ENCODE measurements at places on chromosomes 6 and 20.

DNA sequence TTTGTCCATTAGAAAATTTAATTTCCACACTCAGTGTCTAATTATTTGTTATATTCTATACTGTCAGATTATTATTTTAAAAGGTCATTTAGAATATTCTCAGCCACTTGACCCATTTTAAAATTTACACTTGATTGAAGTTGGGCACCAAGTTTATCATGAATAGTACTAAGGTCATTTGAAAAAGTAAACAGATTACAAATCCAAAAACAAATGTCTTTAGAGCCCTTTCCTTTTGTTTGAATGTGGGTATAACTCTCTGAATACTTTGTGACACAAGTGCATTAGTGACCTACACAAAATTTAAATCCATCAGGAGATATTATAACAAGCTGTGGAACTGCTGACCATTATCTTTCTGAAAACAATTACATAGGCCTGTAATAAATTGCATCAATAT lies 11.3 kb downstream of the HIVEP2 start:
- no peak for DNase-seq

GRCh38 chr6:33428224-33428965 lies 8.5 kb downstream of the SYNGAP1 start:
- DNase-seq = peak; percentile 35

GRCh38 chr6:53938810-53939209 lies 144.0 kb downstream of the LRRC1 start:
- peak; percentile 47 for DNase-seq

GRCh38 chr6:77487808-77488425 lies 24.6 kb upstream of the HTR1B start:
- DNase-seq = no peak

GRCh38 chr20:25273046-25273445 lies 25.2 kb downstream of the PYGB start:
- no peak for DNase-seq

GRCh38 chr20:59074456-59074855 lies 31.9 kb upstream of the PRELID3B start:
- DNase-seq = peak; percentile 40

- DNase-seq = no peak
Measured at GRCh38 chr20:58549231-58550209, 34.3 kb upstream of the APCDD1L start.

DNA sequence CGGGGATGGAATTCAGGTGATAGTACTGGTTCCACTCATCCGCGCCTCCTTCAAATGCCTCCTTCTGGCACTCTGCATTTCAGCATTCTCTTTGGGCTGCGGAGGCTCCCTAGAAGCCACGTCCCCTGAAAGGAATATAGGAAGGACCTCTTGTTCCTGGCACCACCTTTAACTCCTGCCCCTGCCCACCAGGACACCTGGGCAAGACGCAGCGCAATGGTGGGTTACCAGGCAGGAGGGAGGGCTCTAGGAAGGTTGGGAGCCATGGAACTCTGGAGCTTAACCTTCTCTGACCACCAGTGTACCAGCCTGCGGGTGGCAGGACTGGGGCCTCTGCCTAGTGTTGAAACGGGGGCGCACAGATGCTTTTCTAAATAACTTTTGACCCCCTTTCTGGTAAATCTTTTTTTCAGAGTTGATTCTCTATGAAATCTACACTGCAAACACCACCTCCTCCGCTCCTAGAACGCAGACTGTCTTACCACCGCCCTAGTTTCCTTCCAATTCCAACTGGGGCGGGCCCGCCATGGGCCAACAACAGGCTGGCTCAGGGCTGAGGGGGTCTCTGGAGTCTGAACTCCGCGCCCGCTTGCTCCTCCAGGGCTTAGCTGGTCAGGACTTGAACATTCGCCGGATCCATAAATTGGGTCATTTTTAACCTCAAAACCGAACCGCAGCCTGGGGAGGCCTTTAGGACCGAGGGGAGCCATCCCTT lies 871 bp upstream of the SYNDIG1 start:
- DNase-seq = no peak

DNA sequence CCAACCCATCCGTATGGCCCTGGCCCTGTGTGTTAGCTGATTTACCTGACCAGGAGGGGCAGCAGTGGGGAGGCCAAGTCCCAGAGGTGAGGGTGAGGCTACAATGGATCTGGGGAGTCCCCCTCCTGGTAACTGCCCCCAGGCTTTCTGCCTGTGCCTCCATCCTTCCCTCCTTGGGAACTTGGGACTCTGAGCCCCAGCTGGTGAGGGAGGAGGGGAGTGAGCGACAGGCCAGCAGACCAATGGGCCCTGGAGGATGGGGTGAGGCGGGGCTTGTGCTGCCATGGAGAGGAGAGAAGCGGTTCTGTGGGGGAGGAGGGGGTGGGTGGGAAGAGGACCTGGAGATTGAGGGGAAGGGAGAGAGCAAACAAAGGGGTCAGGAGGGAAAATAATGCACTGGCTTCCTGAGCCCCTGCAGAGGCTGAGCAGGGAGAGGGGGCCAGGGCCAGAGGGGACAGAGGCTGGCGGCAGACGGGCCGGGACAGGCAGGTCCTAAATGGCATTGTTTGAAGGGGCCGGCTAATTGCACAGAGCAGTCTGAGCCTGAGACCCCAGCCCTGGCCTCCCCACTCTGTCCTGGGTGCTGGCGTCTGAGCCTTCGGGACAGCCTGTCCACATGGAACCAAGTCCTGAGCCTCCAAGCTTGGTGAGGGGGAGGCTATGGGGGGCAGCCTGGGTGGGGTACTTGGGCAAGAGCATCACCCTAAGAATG lies 17.5 kb downstream of the DNMT3B start:
- no peak for DNase-seq

GRCh38 chr6:142856624-142857232 lies 88.2 kb downstream of the HIVEP2 start:
- no peak for DNase-seq

GRCh38 chr6:22320750-22321149 lies 23.9 kb upstream of the PRL start:
- peak; percentile 89 for DNase-seq

- DNase-seq = no peak
Measured at GRCh38 chr6:628766-629165, 28.1 kb downstream of the HUS1B start.

DNA sequence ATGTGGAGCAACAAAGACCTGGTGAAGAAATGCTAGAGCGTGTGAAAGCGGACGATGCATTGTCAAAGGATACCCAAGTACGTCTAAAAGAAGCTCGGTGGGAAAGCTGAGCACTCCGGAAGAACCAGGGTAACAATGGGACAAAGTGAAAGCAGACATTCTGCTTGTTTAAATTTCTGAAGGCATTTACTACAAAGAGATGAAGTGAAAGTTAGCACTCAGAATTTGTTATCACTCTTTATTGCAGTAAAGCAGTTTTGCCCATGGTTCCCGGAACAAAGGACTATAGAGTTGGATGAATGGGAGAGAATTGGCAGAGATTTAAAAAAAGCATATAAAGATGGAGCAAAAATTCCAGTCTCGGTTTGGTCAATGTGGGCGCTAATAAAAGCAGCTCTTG lies 12.8 kb upstream of the IRAK1BP1 start:
- DNase-seq = no peak

- no peak for DNase-seq
Measured at GRCh38 chr6:111329882-111330633, 153.0 kb downstream of the REV3L start.

GRCh38 chr20:48556956-48557355 lies 270.8 kb downstream of the PREX1 start:
- no peak for DNase-seq

- DNase-seq = no peak
Measured at GRCh38 chr6:75656479-75656878, 54.8 kb downstream of the SENP6 start.

GRCh38 chr6:33856655-33857054 lies 52.9 kb upstream of the MLN start:
- no peak for DNase-seq

- DNase-seq = peak; percentile 15
Measured at GRCh38 chr6:169833258-169833794, 81.9 kb downstream of the ERMARD start.

- DNase-seq = no peak
Measured at GRCh38 chr6:155130161-155130853, 133.5 kb upstream of the CLDN20 start.

- no peak for DNase-seq
Measured at GRCh38 chr6:5468586-5468985, 207.3 kb downstream of the FARS2 start.

GRCh38 chr6:30918670-30919069 lies 4.6 kb downstream of the VARS2 start:
- no peak for DNase-seq

GRCh38 chr6:17714177-17714576 lies 7.5 kb upstream of the NUP153 start:
- DNase-seq = peak; percentile 11

GRCh38 chr20:8675896-8676295 lies 393.0 kb upstream of the PLCB4 start:
- no peak for DNase-seq

GRCh38 chr6:9405369-9405768 lies 970.0 kb upstream of the SLC35B3 start:
- DNase-seq = peak; percentile 82

GRCh38 chr20:58169450-58169849 lies 59.0 kb downstream of the ANKRD60 start:
- peak; percentile 73 for DNase-seq

- DNase-seq = no peak
Measured at GRCh38 chr6:116015983-116016382, 44.7 kb downstream of the FRK start.

GRCh38 chr20:38673261-38673660 lies 51.0 kb upstream of the SLC32A1 start:
- DNase-seq = no peak

DNA sequence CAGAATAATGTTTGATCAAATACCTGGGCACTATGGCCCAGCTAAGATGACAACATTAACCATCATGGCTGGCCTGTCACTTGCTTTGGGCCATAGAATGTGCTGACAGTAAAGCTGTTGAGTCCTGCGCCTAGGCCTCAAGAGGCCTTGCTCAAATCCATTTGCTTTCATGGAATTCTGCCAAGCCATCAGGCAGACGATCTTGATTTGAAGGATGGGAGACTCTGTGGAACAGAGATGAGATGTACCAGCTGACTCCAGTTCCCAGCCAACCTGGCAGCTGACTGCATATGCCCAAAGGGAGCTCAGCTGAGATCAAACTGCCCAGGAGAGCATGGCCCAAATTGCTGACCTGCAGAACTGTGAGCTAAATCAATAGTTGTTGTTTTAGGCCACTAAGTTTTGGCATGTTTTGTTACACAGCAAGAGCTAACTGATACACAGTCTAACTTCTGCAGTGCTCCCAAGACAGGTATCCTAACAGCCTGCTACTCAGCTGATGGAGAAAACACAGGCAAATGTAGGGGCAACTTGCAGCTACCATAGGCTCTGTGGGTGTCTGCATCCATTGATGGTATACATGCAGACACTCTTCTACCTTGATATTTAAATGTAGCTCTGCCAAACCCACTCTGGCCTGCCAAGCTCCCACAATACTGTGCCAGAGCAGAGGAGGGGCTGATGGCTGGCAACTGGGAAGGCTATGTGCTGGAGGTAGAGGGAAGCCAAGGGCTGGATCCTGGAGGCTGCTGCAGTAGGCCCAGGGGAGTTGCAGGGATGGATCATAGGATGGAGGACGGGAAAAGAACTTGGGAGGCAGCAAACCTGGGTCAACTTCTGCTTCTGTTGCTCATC lies 55.2 kb upstream of the RNF24 start:
- DNase-seq = no peak

DNA sequence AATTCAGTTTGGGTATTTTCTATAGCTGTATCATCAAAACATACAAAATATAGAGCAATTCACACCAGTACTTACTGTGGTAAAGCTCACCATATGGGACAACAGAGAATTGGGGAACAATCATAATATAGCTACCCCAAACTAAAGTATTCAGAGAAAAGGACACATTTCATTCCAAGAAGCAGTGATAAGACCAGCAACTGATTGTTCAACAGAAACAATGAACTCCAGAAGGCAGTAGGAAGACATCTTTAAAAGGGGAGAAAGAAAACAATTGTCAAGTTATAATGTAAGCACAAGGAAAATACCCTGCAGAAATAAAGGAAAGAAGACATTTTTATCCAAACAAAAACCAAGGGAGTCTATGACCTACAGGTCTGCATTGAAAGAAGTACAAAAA lies 210.9 kb downstream of the ZFAND3 start:
- DNase-seq = no peak

DNA sequence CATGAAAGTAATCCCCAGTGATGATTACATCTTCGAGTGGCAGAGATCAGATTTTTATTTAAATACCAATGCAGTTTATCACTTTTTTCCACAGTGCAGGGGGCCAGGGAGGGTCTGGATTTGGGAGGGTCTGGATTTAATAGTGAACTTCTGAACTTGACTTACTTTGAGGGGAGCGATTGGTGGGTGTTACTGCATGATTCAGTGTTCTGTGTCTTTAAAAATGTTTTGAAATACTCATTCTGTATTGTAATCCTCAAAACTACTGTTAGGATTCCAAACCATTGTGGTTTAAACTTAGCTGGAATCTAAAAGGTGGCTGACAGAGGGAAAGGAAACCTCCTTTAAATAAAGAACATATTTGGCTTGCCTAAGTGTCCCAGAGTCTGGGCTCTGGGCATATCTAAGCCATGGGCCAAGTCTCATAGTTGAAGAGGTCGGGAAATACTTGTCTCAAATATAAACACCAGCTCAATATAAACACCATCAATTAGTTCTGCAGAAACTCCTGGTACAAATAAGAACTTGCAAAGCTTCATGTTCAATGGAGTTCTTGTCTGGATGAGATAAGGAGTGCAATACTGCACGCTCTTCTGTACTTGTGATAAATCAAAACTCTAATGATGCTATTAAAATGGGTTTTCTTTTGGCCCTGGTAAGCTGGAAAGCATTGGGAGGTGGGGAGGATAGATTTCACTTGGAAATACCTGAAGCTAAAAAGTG lies 14.4 kb downstream of the JARID2 start:
- peak; percentile 74 for DNase-seq

DNA sequence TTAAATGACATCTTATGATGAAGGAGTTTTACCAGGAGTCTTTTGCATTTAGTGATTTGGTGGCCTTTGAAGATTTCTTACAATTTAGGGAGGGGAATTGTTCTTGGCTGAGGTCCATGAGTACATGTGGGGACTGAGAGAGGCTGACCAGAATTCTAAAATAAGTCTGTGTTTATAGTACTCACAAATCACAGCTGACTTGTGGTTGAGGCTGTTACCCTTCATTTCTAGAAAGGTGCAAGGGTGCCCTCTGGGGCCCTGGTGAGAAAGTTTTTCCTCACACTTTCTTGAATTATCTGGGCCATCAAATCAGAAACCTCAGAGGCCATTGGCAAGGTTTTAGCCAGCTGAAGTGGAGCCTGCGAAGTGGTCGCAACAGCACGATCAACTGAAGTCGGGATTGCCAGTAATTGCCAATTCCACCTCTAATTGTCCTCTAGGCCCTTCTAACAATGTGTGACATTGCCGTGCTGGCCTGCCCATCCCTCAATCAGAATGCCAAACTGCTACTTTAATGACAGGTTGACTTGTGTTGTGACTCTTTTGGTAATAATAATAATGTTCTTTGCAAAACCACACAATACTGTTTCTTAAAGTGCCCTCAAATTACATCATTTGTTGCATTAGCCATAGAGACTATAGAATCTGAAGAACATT lies 221.6 kb downstream of the OGFRL1 start:
- DNase-seq = peak; percentile 77
